ENCODE measurements at places on chromosomes 5 and 9. TPM values are rescaled to one million over a fixed set of nuclear protein-coding genes. Genes with fewer than 3 reads are reported as not detected.

Gene ACSL6
- 7.6 TPM for total RNA-seq

GRCh38 chr5:97127727-97128126, 14.7 kb downstream of the LIX1 start:
- DNase-seq = no peak

Gene FSTL4
- 0.11 TPM for total RNA-seq

DNA sequence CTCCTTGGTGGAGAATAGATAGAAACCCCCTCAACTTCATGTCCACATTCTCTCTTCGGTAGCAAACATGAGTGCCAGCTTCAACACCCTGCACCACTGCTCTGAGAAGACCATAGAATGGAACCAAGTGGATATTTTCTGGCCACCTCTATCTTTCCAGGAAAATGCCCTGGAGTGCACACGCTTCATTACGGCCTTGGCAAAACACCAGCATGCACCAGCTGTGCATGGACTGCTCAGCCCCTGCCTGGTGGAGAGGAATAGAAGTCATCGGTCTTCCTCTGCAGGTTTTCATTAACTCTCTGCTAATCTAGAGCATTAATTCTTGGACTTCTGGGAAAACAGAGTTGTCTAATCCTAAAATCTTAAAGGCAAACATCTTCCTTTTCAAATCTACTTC, 211.6 kb upstream of the TMEM161B start:
- no peak for DNase-seq

Gene IL7R
- 6.6 TPM for total RNA-seq

Gene PCDHB10
- total RNA-seq = 0.21 TPM

Gene BTNL8
- not detected for total RNA-seq

Gene NUTM2F
- not detected for total RNA-seq

Gene ENTPD8
- not detected for total RNA-seq

DNA sequence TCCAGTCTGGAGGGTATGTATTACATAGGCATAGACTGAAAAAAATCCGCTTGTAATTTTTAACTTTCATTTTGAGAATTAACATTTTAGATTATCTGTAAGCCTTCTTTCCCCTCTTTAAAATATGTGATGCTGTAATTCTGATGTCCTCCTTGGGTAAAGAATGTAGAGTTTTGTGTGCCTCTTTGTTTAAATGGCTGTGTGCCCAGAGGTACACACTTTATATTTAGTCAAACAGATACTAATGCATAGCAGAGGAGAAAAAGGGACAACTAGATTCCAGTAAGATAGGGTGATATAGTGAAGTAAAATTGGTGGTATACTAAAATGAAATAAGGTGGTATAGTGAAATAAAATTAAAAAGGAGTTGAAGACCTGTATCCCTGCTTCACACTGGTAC, 1.3 kb downstream of the FBXO38 start:
- DNase-seq = no peak

DNA sequence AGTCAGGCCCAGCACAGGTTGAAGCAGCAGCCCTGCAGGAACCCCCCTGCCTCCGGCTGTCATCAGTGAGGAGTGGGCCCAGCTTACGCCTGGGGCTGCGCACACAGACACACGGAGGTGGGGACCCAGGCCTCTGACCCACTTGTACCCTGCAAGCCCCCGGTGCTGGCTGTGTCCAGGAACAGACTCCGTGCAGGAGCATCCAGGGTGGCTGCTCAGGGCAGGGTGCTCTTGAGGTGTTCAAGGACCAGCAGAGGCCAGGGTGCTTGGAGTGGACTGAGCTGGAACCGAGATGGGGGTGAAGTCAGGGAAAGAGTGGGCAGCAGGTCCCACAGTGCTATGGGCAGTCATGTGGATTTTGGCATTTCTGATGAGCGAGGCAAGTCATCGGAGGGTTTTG, 199.5 kb downstream of the CACNA1B start:
- DNase-seq = no peak

- DNase-seq = no peak
These were observed 81.9 kb upstream of the TLR4 start for GRCh38 chr9:117622347-117622746.

Gene SPATA24
- total RNA-seq = not detected

Gene PCDHB8
- 0.11 TPM for total RNA-seq
